ENCODE measurements at places on chromosomes 6 and 20.

DNA sequence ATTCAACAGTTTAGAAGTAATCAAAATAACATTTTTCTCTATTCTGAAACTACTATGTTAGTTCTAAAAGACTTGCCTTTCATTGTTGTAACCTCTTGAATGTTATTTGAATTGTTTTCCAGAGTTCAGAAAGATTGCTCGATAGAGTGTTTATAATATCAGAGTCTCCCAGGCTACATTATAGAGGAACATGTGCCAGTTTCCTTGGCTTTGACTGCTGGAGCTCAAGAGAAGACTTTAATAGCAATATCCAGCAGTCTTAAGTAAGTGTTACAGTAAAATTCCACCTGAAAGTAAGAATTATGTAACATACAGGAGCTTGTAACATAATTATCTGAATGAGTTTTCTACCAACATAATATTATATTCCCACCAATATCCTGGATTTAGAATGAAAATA lies 991.8 kb upstream of the ADGRB3 start:
- peak; percentile 14 for DNase-seq

GRCh38 chr20:19808498-19808897 lies 50.4 kb downstream of the RIN2 start:
- DNase-seq = no peak

- DNase-seq = no peak
Measured at GRCh38 chr6:163745536-163746400, 331.2 kb downstream of the QKI start.

DNA sequence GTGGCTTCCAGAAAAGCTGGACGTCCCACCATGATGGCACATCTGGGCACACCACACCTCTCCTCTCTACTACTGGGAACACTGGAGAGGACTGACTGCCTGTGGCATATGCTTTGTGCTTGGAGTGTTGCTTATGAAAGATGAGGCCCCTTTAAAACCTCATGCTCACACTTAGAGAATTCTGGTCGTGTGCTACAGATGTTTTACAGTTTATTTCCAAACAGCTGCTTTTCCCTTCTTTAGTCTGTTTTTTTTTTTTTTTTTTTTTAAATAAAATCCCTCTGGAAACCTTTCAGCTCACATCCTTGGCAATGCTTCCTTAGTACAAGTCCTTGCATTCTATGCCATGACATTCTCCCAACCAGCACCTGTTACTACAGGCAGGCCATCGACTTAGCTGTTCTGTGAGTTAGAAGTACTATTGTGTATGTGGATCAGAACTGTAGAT lies 60.3 kb downstream of the BMP6 start:
- no peak for DNase-seq

DNA sequence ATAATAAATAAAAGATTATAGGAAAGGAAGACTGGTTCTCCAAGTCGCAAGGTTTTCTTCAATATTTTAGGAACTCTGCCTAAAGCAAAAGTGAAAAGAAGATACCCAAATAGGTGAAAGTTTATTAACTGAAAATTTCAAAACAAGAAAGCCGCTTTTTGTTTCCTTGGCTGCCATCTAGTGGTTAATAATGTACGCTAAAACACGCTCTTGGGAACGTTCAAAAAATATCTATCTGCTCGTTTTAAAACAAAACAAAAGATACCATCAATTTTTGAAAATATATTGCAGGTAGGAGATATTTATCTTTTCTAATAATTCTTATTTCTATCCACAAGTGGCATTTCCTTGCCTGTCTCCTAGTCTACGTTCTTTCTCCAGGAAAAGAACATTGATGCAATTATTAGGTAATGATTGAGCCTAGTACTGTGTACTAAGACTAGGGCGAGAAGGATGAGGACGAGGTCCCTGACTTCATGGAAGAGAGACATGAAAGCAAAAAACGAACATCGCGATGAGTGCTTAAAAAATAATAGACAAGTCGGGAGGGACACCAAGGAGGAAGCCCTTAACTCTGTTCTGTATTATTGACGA lies 97.2 kb downstream of the SPTLC3 start:
- peak; percentile 66 for DNase-seq

DNA sequence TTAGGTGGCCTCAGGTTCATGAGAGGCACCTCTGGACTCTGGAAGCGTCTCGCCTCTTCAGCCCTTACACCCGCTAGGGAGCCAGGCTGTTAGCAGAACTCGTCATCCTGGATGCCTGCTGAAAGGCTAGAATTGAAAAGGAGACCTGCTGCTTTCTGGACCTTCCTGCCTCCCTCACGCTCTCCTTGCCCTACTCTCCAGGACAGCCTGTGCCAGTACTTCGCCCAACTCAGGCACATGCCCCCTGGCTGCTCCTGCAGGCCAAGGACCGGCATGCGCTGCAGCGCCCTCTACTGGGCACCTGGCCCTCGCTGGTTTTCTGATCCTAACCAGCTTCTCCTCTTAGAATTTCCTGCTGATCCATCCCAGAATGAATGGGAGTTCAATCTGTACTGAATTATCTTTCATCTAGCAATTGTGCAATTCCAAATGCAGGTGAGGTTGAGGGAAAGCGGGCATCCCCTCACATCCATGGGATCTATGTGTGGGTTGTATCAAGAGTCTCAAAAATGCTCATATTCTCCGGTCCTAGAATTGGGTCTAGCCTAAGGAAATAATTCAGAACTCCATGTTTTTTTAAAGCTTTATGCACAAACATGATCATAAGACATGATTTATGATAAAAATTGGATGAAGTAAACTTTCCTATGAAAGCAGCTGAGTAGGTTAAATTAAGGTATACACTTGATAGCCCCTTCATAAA lies 78.0 kb downstream of the PTPN1 start:
- peak; percentile 76 for DNase-seq

- peak; percentile 31 for DNase-seq
Measured at GRCh38 chr6:5205035-5205507, 55.7 kb downstream of the LYRM4 start.

DNA sequence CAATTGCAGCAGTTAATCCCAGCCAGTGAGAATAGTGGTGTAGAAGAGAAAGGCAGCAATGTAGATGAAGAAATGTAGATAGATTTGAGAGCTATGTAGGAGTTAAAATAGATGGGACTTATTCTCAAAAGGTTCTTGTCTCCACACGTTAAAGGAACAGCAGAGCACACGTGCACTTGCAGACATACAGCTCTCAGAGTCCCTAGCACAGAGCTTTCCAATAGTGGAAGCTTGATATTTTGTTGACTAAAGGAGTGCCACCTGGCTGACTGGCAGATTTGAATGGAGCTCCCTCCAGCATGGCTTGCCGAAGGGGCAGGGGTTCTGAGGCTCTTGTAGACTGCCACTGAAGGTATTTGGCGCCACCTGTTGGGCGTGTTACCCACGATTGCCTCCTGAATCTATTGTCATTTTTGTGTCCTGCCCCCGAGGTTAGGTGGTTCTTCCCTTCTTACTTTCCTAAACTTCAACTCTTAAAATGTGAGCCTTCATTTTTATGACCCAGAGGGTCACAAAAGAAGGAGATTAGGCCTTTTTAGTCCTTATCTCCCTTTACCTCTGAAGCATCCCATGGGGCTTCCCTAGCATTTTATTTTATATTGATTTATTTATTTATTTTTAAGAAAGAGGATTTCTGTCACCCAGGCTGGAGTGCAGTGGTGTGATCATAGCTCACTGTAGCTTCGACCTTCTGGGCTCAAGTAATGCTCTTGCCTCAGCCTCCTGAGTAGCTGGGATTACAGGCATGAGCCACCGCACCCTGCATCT lies 16.4 kb downstream of the BRD2 start:
- DNase-seq = peak; percentile 96

- DNase-seq = no peak
Measured at GRCh38 chr20:59040667-59041066, 1.9 kb downstream of the PRELID3B start.

DNA sequence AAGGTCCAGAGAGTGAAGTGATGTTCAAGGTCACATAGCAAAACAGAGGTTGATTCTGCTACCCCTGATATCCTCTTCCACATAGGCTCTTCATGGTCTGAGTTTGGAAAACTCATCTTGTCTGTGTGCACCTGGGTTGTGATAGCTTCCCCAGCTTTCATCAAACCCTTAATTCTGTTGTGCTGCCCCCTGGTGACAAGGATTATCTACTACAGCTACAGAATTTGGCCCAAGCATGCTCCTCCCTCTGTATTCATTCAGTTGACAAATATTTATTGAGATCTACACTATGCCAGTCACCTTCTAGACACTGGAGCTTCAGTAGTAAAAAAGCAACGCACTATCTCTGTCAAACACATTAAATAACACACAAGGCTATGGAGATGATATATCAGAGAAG lies 50.4 kb downstream of the SMPDL3A start:
- peak; percentile 86 for DNase-seq

- DNase-seq = peak; percentile 31
Measured at GRCh38 chr6:119166024-119166784, 87.7 kb upstream of the FAM184A start.

DNA sequence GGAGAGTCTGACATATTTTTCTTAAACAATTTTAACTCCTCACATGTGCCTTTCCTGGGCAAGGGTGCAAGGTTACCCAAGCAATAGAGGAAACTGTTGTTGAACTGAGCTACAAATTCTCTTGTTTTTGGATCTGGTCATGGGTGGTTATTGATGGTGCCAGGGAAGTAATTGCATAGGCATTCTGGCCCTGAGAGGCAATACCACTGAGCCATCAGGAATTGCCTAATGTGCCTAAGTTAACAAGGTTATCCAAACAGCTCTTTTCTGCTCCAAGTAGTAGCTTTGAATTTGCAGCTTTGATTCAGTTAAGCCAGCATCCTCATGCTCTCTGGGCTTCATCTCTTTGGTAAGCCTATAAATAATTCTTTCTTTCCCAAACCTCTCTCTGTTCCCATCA lies 266.0 kb upstream of the BTBD3 start:
- DNase-seq = no peak

- peak; percentile 59 for DNase-seq
Measured at GRCh38 chr20:59782986-59783640, 150.3 kb downstream of the SYCP2 start.

DNA sequence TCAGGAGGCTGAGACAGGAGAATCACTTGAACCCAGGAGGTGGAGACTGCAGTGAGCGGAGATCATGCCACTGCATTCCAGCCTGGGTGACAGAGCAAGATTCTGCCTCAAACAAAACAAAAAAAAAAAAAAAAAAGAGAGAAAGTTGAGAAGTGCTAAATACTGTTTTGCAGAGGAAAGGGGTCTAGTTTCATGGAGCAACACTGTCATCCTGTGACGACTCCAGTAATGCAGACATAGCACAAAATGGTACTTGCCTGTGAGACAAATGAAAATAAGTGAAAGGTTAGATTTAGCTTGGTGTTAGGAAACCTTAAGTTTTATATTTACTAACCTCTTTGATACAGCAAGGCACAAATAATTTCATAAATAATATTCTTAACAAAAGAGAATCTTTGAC lies 29.7 kb downstream of the CEP162 start:
- peak; percentile 16 for DNase-seq

- no peak for DNase-seq
Measured at GRCh38 chr20:39699166-39699725, 737.1 kb downstream of the DHX35 start.
